ENCODE measurements at places on chromosomes 6 and 20. TPM values are rescaled to one million over a fixed set of nuclear protein-coding genes. Genes with fewer than 3 reads are reported as not detected.

The CSTF1 gene
- 16.4 TPM for total RNA-seq

The SLX4IP gene
- total RNA-seq: 4.2 TPM

The ISM1 gene
- total RNA-seq: 2.3 TPM

The DEFB132 gene
- total RNA-seq: not detected

The TMEM242 gene
- 12.5 TPM for total RNA-seq

The RIPPLY2 gene
- not detected for total RNA-seq

The SUN5 gene
- total RNA-seq: not detected

The LRRC1 gene
- total RNA-seq: 1.2 TPM

The GTSF1L gene
- 1.4 TPM for total RNA-seq

The AFDN gene
- total RNA-seq: 3.2 TPM

The PCMTD2 gene
- 103 TPM for total RNA-seq

The ALDH8A1 gene
- total RNA-seq: 3.1 TPM

The MTRF1L gene
- total RNA-seq: 13.5 TPM

The BAG2 gene
- total RNA-seq: 4.3 TPM

The KHDC1L gene
- total RNA-seq: not detected

The FRS3 gene
- 7.3 TPM for total RNA-seq

The TCF21 gene
- total RNA-seq: not detected

The GRM1 gene
- not detected for total RNA-seq

The NKX2-4 gene
- not detected for total RNA-seq

The NHSL1 gene
- total RNA-seq: 1.2 TPM

The DBNDD2 gene
- total RNA-seq: 17.8 TPM

The PLEKHG1 gene
- total RNA-seq: 0.73 TPM

The PNPLA1 gene
- 0.66 TPM for total RNA-seq

The RSPH3 gene
- total RNA-seq: 3.6 TPM

The IRF4 gene
- 11.8 TPM for total RNA-seq

The PPP1R3G gene
- total RNA-seq: not detected

The PHACTR1 gene
- 1.3 TPM for total RNA-seq

The TPD52L1 gene
- total RNA-seq: 0.15 TPM

The LAMA4 gene
- not detected for total RNA-seq

The WFDC5 gene
- total RNA-seq: not detected

The RTEL1 gene
- total RNA-seq: 32.4 TPM

The IL20RA gene
- total RNA-seq: not detected

The SYCP2L gene
- total RNA-seq: 0.40 TPM

The BTN1A1 gene
- not detected for total RNA-seq

The DZANK1 gene
- 2.2 TPM for total RNA-seq

The SGK2 gene
- total RNA-seq: 0.48 TPM

The BMP2 gene
- total RNA-seq: not detected

The LHFPL5 gene
- total RNA-seq: not detected

The NRM gene
- total RNA-seq: 2.9 TPM

The DUSP15 gene
- not detected for total RNA-seq

The FAM209A gene
- 3.8 TPM for total RNA-seq

The GSTA3 gene
- total RNA-seq: not detected

The PGC gene
- total RNA-seq: not detected

The ENPP4 gene
- 8.2 TPM for total RNA-seq

The OR14J1 gene
- not detected for total RNA-seq

The NKX2-2 gene
- total RNA-seq: not detected

The GPSM3 gene
- 311 TPM for total RNA-seq

The SCRT2 gene
- not detected for total RNA-seq

The SMPDL3A gene
- total RNA-seq: 0.32 TPM

The CST8 gene
- not detected for total RNA-seq

The ENPP1 gene
- total RNA-seq: not detected

The PSORS1C2 gene
- total RNA-seq: not detected

The MUC22 gene
- total RNA-seq: not detected

The PRR18 gene
- total RNA-seq: not detected

The RBM24 gene
- total RNA-seq: not detected

The PGBD1 gene
- total RNA-seq: 1.1 TPM

The TXLNB gene
- 0.66 TPM for total RNA-seq

The RALGAPA2 gene
- total RNA-seq: 28.2 TPM

Data from naive thymus-derived CD4-positive, alpha-beta T cell (primary cell).